ENCODE measurements at places on chromosomes 4 and X.

DNA sequence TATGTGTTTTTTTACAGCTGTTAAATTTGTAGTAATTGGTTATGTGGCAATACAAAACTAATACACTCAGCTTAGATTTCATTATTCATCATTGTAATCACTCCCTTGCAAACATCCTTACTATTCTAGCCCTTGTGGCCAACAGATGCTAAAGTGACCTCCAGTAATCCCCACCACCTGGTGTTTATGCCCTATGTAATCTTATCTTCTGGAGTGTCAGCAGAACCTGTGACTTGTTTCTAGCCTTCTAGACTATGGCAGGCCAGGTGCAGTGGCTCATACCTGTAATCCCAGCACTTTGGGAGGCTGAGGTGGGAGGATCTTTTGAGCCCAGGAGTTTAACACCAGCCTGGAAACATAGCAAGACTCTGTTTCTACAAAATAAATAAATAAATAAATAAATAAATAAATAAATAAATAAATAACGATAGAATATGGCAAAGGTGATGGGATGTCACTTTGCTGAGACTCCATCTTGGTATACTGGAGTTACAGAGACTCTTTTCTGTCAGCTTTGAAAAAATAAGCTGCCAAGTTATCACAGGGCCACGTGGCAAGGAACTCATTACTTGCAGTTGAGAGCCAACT is 12.3 kb upstream of the TSR2 start:
- DNase-seq: no peak

DNA sequence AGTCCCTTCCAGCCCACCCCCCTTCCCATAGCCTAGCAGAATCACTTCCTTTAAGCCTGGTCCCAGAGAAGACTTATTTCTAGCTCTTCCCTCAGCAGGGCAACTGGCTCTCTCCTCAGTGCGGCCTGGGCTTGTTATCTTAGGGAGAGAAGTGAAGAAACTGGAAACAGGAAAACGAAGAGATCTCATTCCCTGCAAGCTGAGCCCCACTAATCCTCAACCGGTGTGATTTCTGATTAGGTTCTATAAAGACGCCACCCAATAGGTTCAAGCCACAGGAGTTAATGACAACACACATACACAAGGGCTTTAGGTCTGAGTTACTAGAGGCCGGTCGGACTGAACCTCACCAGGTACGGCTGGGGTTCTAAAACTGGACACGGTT is 3.2 kb downstream of the GSX2 start:
- DNase-seq: no peak

DNA sequence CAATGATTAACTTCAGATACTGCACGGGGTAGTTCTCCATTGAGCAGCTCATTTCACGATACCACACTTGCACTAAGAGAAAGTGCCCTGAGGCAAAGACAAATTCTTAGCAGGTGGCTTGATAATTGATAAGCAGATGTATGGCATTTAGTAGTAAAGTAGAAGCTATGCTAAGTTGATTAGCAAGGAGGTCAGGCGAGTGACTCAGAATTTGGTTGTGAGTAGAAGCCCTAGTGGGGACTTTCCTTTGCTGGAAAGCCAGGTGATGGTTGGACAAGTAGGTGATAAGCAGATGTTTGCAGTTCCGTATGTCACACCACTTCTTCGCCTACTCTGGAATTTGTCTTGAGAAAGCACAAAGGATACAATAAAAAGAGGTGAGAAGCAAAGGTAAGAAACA is 58.7 kb downstream of the TLL1 start:
- DNase-seq: no peak

GRCh38 chr4:8328456-8328855 is 58.9 kb downstream of the HTRA3 start:
- no peak for DNase-seq

DNA sequence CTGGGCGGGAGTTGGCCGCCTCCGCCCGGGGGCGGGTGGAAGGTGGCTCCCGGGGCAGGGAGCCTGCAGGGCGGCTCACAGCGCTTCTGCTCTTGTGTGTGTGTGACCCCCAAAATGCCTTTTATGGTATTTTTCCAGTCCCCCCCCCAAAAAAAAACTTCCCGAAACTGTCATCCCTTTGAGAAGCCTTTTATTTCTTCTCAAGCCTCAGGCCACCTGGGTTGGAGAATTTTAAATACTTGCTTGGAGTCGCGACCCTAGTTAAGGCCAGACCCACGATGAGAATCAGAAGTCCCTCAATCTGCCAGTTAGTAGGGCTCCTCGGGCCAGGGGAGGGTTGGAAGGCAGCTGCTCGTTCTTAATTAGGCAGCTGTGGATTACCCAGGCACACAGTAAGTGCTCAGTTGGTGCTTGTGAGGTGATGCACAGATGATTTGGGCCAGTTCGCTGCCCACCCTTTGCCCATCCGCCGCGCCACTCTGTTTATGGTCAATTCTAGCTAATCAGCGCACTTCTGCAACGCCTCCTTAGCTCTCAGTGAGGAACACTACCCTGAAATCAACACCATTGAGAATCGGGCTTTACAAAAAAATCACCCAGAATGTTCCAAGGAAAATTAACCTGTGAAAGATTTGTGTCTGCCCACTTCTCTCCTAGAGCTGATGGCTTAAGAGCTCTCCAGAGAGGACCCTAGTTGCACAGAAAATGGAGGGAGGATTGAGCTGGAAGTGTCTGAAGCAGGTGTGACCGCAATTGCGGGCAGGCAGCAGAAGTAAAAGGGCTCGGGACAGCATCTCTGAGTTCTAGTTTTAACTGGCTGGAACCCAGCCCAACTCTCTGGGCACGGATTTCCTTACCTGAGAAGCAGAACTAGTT is 648 bp upstream of the SCD5 start:
- no peak for DNase-seq

GRCh38 chr4:18057821-18058533 is 36.4 kb upstream of the LCORL start:
- no peak for DNase-seq

DNA sequence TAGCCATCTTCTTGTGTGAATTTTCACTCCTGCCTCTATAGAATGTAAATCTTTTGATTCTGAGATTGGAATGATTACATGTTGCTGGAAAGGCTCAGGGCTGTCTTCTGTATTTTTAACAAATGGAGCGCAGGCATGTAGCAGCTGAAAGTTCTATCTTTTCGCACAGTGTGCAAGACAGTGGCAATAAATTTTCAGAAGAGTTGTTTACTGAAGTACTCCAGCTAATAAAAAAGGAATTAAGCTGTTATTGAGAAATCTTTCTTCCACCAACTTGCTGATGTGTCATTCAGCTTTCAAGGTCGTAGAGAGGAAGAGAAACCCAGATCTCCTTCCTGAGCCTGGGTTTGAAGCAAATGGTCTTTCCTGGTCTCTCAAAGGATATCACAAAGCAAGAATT is 122.0 kb upstream of the PUDP start:
- DNase-seq: no peak

DNA sequence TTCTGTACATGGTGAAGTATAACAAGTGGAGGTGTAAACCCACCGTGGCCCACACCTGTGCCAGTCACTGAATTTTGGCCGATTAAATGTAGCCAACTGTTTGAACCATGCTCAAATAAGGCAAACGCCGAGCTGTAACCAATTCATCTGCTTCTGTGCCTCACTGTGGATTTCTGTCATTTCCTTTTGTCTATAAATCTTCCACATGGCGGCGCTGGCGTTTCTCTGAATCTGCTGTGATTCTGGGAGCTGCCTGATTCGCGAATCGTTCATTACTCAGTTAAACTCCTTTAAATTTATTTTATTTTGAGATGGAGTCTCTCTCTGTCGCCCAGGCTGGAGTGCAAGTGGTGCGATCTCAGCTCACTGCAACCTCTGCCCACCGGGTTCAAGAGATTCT is 19.2 kb downstream of the SUPT20HL2 start:
- no peak for DNase-seq

- no peak for DNase-seq
These were observed 2017.3 kb downstream of the C4orf33 start for GRCh38 chr4:131113273-131113672.

GRCh38 chr4:70280567-70280966 is 38.2 kb downstream of the CSN3 start:
- DNase-seq: no peak

- no peak for DNase-seq
These were observed 603.2 kb downstream of the STIM2 start for GRCh38 chr4:27463816-27464215.

GRCh38 chrX:56757327-56757726 is 28.3 kb downstream of the NBDY start:
- DNase-seq: no peak

DNA sequence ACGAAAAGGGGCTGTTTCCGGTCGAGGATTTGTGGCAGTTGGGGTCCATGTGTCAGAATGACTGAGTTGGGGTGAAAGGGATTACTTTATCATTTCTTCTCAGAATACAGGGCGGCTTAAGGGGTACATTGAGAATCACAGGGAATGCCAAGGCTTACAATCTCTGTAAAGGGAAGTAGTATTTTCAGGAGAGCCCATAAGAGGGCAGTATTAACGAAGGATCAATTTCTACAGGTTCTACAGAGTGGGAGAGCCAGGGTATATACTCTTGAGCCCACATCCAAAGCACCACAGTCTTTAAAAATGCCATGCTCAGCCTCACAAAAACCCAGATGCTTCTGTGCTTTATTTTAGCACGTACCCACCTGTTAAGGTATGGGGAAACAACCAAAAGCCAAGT is 67.7 kb upstream of the ZXDA start:
- DNase-seq: no peak

DNA sequence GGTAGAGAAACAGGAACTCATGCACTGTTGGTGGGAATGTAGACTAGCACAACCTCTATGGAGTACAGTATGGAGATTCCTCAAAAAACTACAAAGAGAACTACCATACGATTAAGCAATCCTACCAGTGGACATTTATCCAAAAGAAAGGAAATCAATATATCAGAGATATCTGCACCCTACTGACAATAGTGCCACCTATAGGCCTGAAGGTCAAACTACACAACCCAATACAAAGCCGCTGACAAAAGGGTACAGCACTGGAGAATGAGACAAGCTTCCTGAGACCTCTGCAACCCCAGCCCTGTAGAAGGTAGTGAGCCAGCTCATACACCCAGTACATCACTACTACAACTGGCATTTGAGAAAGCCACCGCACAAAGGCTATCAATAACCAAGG is 67.1 kb downstream of the CBR4 start:
- DNase-seq: peak; percentile 15

- DNase-seq: peak; percentile 47
These were observed 5.9 kb downstream of the APOO start for GRCh38 chrX:23901805-23902204.

- DNase-seq: no peak
These were observed 276.5 kb upstream of the AGTR2 start for GRCh38 chrX:115894087-115894486.

DNA sequence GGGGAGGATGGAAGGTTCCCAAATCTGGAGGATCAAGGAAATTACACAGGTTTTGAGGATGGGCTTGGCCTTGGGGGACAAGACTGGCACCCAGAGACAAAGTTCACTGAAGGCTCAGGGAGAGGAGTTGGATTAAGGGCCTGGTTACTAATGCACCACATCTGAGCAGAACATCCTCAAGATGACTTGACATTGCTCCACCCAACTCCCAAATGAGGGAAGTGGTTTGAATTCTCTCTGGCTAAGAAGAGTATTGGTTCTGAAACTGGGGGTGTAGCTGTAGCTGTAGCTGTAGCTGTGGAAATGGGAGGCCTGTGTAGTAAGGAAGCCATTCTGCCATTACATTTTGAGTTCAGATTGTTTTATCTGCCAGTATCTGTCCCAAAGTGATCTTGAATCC is 129.4 kb downstream of the RASL11B start:
- DNase-seq: no peak

Data from CD4-positive, alpha-beta T cell treated with Interleukin-2 at 100 ng/mL for 4 hours (primary cell).